ENCODE measurements at places on chromosomes 3 and 15.

GRCh38 chr3:158539414-158540014 lies 31.5 kb upstream of the MLF1 start:
- DNase-seq = no peak

DNA sequence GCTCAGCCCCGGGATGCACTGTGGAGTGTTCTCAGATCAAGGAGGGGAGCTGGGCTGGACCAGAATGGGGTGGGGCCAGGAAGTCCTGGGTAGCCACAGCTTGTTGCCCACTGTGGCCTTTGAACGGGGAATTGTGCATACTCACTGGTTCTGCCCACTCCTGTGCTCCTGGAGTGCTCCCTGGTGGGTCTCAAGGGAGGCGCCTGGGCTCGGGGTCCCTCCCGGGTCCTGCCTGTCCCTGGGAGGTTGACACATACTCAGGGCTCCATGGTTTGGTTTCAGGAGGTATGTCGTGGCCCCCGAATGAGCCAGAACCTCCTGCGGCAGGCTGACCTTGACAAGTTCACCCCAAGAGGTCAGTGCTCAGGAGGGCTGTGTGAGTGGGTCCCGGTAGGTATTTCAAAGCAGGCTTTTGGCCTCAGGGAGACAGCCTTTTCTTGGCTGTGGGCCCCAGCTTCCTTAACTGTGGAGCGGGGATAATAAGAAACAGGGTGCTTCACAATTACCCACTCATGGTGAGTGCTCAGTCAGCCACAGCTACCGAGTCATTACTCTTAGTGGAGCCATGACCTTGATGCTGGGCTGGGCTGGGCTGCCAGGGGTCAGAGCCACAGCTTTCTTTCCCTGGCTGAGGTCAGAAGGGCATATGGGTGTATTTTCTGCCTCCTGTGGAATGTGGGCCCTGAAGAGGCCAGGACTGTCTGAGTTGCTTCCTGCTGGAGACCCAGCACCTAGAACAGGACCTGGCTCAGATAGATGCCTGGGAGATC lies 7.6 kb downstream of the DNAH1 start:
- DNase-seq = no peak

DNA sequence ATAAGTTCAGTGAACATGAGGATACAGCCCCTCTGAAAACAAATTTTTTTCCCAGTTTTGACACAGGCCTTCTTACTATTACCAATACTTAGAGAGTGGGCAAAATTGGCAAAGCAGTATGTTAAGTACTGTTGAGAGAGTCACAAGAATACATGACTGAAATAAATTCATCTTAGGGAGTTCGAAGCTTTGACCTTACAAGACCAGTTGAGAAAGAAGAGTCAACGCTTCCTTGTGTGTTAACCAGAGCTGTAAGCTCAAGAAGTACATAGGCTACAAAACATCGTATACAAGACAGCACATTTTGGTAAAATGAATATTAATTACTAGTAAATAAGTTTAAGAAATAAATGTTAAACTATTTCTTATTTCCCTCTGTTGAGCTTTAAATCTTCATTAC lies 164.4 kb upstream of the RORA start:
- DNase-seq = no peak

GRCh38 chr3:27883266-27883665 lies 161.1 kb upstream of the EOMES start:
- DNase-seq = no peak

DNA sequence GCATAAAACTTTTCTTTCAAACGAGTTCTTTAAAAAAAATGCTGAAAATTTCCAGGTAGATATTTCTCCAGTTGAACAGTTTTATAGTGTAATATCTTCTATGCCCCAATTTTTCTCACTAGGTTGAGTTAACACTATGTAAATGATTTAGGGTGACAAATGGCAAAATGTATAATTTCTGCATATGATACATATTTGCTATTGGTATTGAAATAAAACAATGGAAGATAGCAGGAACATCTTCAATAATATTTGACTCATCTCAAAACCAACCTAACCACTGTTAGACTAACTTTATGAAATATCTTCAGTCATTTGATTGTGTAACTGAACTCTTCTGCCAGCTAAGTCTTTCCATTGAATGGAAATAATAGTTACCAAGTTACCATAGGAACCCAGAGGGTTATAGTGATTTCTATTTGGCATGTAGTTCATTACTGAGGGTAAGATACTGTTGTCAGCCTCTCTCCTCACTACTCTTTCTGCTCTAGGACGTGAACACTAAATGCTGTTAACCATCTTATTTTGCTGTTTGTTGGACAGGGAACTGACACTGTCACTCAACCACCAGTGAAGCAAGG lies 824.7 kb upstream of the NECTIN3 start:
- no peak for DNase-seq

DNA sequence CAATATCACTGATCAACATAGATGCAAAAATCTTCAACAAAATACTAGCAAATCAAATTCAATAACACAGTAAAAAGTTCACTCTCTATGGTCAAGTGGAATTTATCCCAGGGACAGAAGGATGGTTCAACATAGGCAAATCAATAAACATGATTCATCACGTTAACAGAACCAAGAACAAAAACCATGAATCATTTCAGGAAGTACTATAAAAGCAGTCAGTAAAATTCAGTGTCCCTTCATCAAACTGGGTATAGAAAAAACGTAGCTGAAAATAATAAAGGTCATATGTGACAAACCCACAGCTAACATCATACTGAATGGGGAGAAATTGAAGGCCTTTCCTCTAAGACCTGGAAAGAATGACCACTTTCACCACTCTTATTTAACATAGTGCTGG lies 172.1 kb downstream of the POLR2M start:
- no peak for DNase-seq

GRCh38 chr15:73982222-73982962 lies 9.7 kb downstream of the STOML1 start:
- peak; percentile 17 for DNase-seq

- DNase-seq = no peak
These were observed 1072.1 kb downstream of the PLOD2 start for GRCh38 chr3:145088917-145089316.

GRCh38 chr3:45275006-45275704 lies 49.1 kb upstream of the TMEM158 start:
- DNase-seq = no peak

DNA sequence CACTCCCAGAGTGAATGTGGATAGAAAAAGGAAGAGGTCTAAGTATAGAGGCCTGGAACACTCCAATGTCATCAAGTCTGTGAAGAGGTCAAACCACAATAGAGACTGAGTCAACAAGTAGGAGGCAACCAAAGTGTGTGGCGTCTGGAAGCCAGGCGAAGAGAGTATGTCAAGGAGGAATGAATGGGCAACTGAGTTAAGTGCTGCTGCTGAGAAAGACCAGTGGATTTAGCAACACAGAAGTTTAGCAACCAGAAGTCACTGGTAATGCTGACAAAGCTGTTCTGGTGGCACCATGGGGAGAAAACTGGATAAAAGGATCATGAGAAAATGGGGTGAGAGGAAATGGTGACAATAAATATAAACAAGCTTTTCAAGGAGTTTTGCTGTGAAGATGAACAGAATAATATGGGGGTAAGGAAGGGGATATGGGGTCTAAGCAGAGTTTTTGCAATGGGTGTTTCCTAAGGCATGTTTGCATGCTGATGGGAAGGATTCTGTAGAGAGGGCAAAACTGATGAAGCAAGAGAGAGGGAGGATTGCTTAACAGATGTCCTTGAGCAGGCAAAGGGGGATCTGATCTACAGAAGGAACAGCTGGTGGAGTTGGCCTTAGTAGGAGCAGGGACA lies 38.4 kb downstream of the PCOLCE2 start:
- no peak for DNase-seq

DNA sequence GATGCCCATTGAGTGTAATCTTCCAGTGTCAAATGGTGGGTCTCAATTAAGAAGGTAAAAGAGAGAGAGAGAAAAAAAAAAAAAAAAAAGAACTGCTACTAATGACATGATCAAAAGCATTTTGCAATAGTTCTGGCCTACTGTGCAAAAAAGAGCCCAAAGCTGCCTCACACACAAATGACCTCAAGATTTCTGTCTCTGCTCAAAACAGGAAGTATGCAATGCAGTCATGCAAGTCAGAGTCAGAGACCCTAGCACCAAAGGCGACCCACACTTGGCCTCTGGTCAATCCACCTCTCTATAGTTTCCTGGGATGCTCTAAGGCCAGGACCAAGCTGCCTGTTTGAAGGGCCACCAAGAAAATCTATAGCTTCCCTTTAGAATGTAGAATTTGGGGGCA lies 323.5 kb downstream of the VPS13C start:
- no peak for DNase-seq

DNA sequence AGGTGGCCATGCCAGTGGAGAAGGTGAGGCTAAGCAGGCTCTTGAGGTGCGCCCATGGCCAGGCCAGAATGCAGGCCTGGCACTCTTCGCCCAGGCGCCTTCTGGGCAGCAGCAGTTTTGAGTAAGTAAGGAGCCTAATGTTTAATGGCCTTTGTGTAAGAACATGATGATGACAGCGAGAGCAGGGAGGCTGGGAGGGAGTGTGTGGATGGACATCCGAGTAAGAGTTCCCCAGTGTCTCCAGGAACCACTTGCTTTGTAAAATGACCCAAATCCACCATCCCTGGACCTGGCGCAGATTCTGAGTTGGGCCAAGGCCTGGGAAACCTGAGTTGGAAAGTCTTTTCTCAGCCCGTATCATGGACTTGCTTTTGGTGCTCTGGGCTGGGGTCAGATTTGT lies 24.1 kb downstream of the KLF13 start:
- DNase-seq = no peak

DNA sequence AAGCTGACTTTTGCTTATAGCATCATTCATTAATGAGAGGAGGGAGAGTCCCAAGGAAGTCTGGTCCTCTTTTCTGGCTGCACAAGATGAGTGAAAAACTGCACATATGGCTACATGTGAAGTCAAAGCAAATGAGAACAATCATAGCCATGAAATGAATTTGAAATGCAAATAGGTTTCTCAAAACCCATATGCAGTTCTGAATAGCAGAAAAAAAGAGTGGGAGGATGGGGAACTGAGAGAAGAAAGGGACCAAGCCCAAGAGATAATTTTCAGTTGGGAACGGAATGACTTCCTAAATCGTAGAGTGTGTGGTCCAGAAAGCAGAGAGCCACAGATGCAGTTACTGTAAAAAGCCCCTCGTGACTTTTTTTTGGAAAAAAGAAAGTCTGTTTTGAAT lies 66.3 kb downstream of the GTPBP8 start:
- DNase-seq = no peak

- DNase-seq = no peak
These were observed 420.2 kb upstream of the CCDC54 start for GRCh38 chr3:106957029-106957428.

- DNase-seq = no peak
These were observed 159.8 kb upstream of the NUDT16 start for GRCh38 chr3:131221731-131222130.

DNA sequence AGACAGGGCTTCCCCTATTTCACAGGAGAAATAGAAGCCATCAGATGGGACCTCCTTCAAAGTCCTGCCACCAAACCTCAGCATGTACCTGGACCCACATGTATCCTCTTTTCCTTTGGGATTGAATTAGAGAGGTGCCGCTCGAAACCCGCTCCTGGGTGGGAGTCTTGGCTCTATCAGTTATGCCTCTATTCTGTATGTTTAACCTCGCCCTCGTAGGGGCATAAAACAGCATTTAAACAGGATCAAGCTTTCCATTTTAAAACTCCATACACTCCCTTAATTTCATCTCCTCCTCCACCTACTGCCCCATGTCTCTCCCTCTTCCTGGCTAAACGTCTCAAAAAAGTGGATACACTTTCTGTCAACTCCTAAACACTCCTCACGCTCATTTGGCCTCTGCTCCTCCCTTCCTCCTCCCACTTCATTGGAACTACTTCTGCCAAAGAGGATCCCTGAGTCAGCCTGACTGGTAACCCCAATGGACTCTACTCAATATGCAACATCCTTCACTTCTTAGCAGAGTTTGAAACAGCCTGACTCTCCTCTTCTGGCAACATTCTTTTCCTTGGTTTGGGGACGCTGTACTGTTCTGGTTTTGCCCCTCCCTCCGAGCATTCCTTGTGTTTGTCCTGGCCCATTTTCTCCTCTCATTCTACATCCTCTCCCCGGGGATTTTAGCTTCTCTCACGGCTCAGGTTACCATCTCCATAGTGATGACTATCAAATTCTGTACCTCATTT lies 23.0 kb upstream of the MUC20 start:
- no peak for DNase-seq

- DNase-seq = no peak
These were observed 45.1 kb upstream of the NANOGP8 start for GRCh38 chr15:35130245-35130644.
